ENCODE measurements at places on chromosomes 1 and 21. TPM values are rescaled to one million over a fixed set of nuclear protein-coding genes. Genes with fewer than 3 reads are reported as not detected.

Gene BACE2
- total RNA-seq: 20.8 TPM

Gene C1orf53
- 2.0 TPM for total RNA-seq

DNA sequence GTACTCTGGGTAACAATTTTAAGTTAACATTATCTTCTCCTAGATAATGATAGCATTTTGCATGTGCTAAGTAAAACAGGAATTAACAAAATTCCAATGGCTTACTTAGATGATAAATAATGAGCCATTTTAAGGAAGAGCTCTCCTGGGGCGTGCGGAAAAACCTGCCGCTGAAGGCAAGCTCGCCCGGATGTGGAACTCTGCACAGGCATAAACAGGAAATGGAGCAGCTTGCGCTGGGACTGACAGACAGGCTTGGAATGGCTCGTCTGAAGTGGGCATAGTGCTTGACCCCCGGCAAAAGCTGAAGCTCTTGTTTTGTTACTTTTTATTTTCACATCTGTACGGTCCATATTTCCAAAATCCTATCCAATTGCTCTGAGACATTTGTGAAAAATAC, 169.2 kb downstream of the ZNF281 start:
- no peak for DNase-seq
- no peak overlapping the region for H3K4me3 ChIP-seq
- no peaks in the 10 kb centered on the region for H3K27me3 ChIP-seq
- no peaks in the 10 kb centered on the region for H3K36me3 ChIP-seq
- no peak overlapping the region for H3K27ac ChIP-seq

GRCh38 chr1:25445993-25446538, 15.4 kb downstream of the MACO1 start:
- no peak for DNase-seq
- no peak overlapping the region for H3K27ac ChIP-seq
- no peaks in the 10 kb centered on the region for H3K4me1 ChIP-seq
- H3K27me3 ChIP-seq: no peaks in the 10 kb centered on the region
- H3K36me3 ChIP-seq: peaks cover 18% of the 10 kb centered on the region
- H3K4me3 ChIP-seq: no peak overlapping the region

- no peaks in the 10 kb centered on the region for H3K36me3 ChIP-seq
- no peak overlapping the region for H3K4me3 ChIP-seq
- DNase-seq: no peak
- H3K27ac ChIP-seq: no peak overlapping the region
- peaks cover 5% of the 10 kb centered on the region for H3K27me3 ChIP-seq
These were observed 23.2 kb downstream of the PLEKHA6 start for GRCh38 chr1:204336421-204337035.

All from lower lobe of right lung (tissue), 2 donors.